Epithelial cell of proximal tubule (primary cell): ENCODE measurements at places on chromosomes 2 and 18.

DNA sequence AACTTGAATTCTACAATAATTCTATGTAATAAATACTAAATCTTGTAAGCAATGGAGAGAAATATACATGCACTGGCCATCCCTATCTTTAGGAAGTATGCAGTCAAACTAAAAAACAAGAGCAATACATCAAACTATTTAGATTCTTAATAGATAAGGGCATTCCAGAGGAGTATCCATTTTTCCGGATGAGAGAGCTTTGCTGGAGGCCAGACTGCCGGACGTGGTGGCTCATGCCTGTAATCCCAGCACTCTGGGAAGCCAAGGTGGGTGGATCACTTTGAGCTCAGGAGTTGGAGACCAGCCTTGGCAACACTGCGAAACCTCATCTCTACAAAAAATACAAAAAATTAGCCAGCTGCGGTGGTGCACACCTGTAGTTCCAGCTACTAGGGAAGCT is 60.8 kb downstream of the KIF5C start:
- DNase-seq: no peak

- no peak for DNase-seq
Observed at GRCh38 chr2:12918835-12919445, 202.2 kb downstream of the TRIB2 start.

DNA sequence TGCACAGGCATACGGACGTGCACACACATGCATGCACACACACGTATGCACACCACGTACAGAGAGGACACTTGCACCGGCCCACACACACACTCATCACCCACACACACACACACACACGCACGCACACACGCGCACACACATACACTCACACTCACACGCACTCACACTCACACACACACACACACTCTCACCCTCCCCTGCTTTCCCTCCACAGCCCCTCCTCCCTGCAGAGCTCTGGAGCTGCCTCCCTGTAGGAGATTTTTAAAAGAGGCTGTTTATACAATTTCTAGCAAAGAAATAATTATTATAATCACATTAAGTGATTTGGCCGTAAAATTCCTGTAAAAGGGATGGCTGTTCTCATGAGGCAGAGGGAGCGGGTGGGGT is 36.5 kb upstream of the SNED1 start:
- DNase-seq: no peak

GRCh38 chr18:50694147-50694546 is 125.7 kb downstream of the MRO start:
- no peak for DNase-seq

DNA sequence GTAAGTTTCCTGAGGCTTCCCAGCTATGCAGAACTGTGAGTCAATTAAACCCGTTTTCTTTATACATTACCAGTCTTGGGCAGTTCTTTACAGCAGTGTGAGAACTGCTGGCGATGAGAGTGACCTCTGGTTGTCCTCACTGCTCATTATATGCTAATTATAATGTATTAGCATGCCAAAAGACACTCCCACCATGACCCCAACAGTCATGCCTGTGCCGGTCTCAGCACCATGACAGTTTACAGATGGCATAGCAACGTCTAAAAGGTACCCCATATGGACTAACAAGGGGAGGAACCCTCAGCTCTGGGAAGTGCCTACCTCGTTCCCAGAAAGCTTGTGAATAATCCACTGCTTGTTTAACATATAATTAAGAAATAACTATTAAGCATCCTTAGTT is 8.1 kb upstream of the IL1A start:
- no peak for DNase-seq

DNA sequence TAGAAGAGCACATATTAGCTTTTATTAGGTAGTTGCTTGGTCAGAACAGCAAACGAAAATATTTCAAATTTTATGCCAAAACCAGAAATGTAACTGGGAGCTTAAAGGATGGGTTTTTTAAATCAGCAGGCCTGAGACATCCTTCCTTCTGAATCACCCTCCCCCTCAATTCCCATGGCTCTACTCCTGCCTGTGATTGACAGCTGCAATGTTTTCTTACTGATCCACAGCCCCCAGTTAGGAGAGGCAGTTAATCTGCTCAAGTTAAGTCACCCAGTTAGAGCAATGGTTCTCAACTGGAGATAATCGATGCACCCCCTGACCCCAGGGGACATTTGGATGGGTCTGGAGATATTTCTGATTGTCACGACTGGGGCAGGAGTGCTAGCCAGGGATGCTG is 24.9 kb downstream of the KCTD18 start:
- DNase-seq: no peak

DNA sequence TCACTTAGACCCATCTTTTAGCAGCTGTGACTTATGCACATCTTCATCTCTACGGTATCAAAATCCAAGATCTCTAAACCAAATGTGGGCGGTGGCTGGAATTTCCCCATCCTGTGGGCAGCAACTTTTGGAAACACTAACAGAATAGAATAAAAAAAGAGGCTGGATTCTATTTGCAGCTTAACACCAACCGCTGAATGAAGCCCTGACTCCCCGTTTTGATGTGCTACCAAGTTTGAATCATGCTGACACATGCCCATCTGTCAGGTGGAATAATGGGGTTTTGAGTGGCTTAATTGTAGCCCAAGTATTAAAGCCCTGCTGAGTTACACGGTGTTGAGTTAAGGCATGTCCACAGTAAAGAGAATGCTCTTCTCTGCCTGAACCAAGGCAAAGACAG is 165.2 kb downstream of the MTCL1 start:
- DNase-seq: no peak

- DNase-seq: no peak
Observed at GRCh38 chr2:79369127-79369526, 143.7 kb upstream of the CTNNA2 start.

DNA sequence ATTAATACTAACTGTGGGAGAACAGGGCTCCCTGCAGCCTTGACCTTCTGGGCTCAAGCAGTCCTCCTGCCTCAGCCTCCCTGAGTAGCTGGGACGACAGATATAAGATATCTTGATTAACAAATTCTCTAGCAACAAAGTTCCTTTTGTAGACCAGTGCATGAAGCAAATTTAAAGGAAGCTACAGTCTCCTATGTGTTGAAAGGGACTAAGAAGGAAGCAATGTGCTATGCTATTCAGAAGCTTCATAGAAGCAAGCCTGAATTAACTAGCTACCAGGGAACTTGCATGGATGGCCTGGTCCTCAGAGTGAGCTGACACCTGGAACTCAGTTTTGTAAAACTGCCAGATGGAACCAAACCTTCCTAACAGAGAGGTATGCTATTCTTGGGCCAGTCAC is 33.2 kb downstream of the RAPH1 start:
- no peak for DNase-seq

- no peak for DNase-seq
Observed at GRCh38 chr2:55968941-55969340, 45.4 kb upstream of the EFEMP1 start.

DNA sequence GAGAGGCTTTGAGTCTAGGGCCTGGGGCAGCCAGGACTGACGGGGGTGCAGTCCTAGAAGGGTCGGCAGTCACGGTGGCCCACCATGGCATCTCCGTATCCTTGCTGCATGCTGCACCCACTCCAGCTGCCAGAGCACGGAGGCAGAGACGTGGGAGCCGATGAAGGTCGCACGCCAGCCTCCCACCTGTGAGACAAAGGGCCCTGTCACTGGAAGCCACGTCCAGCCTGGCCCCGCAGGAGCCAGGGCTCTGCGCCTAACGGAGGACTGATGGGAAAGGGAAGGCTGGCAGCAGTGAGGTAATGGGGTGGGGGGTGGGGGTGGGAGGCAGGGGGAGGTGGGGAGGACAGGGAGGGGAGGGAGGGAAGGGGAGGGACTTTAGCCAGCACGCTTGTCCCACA is 21.9 kb downstream of the ITM2C start:
- no peak for DNase-seq

- DNase-seq: no peak
Observed at GRCh38 chr2:68995916-68996315, 17.1 kb upstream of the ANTXR1 start.

DNA sequence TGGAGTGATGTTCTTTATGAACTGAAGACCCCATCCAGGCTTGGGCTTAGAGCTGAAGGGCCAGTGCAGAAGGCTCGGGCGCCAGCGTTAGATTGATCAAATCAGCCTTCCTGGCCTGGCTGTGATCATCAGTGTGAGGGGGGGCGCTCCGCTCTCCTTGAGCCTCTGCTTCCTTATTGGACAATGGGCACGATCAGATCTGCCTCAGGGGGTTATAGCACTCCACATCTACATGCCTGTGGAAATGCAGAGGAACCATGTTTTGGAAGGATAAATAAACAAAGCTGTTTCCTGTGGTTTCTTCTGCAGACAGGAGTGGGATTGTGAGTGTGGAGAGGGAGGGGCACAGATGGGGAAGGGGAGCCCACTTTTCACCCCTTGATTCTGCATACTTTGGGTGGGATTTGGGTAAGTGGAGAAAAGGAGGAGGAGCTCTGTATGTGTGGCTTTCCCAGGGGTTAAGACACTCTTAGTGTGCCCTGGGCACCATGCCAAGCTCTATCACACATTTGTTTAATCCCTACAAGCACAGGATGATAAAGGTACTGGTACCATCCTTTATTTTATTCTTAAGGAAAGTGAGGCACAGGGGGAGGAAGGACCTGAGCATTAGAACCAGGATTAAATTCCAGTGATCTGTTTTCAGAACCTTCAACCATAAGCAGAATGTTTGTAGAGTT is 150.5 kb downstream of the EN1 start:
- DNase-seq: no peak

DNA sequence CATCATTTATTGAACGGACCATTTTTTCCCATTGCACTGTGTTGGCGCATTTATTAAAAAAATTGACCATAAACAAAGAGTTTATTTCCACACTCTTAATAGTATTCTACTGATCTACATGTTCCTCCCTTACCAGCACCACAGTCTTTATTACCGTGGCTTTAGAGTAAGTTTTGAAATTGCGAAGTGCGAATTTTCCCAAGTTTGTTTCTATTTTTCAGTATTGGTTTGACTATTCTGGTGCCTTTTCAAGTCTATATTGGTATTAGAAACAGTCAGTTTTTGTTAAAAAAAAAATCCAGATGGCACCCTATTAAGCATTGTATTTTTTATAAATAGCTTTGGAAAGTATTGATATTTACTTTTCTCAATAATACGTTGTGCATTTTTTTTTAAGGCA is 795.1 kb upstream of the HS6ST1 start:
- DNase-seq: no peak

DNA sequence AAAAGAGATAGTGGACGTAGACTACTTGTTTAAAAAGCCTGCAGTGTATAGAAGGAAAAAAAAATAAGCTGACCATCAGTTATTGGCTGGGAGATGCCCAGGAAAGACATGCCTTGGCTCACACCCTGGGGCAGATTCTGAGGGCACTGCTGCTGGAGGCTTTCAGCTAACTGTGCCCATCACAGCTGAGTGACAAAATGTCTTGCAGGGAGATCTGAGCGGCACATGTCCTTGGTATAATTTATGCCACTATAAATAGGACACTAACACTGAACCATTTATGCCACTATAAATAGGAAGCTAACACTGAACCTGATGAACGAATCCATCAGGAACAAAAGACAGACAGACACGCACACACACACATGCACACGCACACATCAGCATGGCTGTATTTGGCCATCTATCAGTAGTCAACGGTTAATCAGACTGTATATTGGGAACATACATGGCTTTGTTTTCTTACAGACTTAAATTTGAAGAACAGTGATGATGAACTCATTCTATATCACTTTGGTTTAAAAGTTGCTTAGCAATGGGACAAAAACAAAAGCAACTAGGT is 68.2 kb upstream of the NOSTRIN start:
- DNase-seq: no peak

DNA sequence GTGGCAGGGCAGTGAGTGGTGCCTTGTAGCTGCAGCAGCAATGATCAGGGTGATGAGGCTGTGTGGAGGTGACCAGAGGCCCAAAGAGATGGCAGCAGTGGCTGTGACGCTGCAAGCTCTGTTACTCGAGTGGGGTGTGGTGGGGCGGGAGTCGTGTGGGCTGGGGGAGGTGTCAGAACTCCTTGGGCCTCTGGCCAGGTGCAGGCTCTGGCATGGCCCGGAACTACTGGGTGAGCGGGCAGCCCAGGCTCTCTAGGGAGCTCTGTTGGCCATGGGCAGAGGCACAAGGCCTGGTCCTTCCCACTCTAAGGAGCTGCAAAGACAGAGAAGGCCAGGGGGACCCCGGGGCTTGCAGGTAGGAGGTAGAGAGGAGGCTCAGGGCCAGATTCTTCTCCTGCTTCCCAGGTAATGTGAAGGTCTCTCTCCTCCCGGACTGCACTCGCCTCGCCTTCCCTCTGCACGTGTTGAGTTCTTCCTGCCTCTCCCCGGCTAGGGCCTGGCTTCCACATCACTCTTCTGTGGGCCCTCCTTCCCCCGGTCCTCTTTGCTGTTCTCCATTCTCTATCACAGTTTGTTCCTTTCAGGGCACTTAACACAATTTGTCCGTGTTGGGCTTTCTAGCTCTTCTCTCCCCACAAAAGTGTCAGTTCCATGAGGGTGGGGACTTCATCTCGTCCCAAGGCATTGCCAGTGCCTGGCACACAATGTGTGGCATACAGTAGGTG is 114.8 kb downstream of the MCFD2 start:
- DNase-seq: no peak

DNA sequence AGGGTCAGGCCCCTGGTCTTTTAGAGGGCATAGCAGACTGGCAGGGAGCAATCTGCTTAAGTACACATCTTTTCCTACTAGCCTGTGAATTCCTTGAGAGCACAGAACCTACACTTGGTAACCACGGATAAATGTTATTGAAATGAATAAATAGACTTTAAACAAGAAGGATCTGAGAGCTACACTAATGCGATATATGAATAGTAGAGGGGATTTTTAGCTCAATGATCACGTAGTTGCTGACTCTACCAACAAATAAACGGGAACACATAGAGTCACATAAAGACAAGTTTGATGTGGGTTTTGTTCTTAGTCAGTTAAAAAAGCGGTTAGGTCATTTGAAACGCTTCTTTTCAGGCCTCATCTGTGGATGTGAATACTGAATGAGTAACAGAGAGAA is 290.3 kb upstream of the CCDC68 start:
- DNase-seq: no peak

DNA sequence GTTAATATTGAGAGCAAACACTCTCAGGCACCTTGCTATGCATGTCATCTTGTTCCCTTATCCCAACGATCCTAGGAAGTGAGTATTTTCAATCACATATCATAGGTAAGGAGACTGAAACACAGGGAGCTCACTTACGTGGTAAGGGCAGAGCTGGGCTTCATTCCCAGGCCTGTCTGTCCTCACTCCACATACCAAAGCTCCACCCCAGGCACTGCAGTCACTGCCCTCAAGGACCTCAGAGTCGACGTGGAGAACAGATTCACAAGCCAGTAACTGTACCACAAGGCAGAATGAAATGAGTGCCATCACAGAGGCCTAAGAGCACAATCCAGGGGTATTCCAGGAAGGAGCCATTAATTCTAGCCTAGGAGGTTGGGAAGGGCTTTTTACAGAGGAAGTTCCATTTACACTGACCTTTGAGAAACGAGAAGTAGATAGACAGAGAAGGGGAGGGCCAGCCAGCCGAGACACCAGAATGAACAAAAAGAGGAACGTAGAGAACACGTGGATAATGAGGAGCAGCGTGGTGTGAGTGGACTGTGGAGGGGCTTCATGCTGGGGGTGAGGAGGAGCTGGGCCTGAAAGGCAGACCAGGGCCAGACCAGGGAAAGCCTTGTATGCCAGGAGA is 48.6 kb downstream of the KIAA2012 start:
- DNase-seq: no peak

GRCh38 chr2:112480530-112481049 is 1.4 kb upstream of the TTL start:
- DNase-seq: no peak

GRCh38 chr2:3107567-3107966 is 270.1 kb downstream of the EIPR1 start:
- DNase-seq: no peak

GRCh38 chr2:102331311-102331980 is 20.1 kb downstream of the IL1RL1 start:
- no peak for DNase-seq

GRCh38 chr18:33745151-33745795 is 167.3 kb downstream of the ASXL3 start:
- no peak for DNase-seq
